ENCODE measurements at places on chromosomes 2 and 18. TPM values are rescaled to one million over a fixed set of nuclear protein-coding genes. Genes with fewer than 3 reads are reported as not detected.

The OR6B2 gene
- total RNA-seq = not detected

The PIGN gene
- total RNA-seq = 53.6 TPM

The FOSL2 gene
- 44.5 TPM for total RNA-seq

The PRKAG3 gene
- not detected for total RNA-seq

The FASTKD2 gene
- total RNA-seq = 23.7 TPM

The SOCS6 gene
- 2.8 TPM for total RNA-seq

The SEC11C gene
- 79.4 TPM for total RNA-seq

The TFCP2L1 gene
- total RNA-seq = 0.33 TPM

The ADI1 gene
- total RNA-seq = 23.6 TPM

The ICOS gene
- 93.6 TPM for total RNA-seq

The DIS3L2 gene
- total RNA-seq = 38.8 TPM

The DUSP2 gene
- 30.9 TPM for total RNA-seq

The IFIH1 gene
- 26.7 TPM for total RNA-seq

The KIF5C gene
- total RNA-seq = 2.6 TPM

DNA sequence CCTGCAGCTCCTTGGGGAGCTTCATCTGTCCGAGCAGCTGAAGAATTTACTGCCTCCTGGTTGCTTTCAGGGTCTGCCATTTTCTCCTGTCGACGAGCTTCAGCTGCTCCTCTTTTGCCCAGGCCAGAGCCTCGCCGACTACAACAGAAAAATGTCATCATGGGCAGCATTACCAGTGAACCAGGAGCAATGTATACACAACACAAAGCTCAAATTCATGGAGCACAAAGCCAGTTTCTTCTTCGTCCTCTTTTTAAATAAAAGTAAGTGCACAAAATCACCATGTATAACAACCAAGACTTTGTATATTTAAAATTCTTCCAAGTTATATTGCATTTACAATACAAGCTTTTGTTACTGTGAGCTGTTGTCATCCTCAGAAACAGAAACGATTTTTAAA is 85.0 kb downstream of the TRIP12 start:
- no peak for DNase-seq

DNA sequence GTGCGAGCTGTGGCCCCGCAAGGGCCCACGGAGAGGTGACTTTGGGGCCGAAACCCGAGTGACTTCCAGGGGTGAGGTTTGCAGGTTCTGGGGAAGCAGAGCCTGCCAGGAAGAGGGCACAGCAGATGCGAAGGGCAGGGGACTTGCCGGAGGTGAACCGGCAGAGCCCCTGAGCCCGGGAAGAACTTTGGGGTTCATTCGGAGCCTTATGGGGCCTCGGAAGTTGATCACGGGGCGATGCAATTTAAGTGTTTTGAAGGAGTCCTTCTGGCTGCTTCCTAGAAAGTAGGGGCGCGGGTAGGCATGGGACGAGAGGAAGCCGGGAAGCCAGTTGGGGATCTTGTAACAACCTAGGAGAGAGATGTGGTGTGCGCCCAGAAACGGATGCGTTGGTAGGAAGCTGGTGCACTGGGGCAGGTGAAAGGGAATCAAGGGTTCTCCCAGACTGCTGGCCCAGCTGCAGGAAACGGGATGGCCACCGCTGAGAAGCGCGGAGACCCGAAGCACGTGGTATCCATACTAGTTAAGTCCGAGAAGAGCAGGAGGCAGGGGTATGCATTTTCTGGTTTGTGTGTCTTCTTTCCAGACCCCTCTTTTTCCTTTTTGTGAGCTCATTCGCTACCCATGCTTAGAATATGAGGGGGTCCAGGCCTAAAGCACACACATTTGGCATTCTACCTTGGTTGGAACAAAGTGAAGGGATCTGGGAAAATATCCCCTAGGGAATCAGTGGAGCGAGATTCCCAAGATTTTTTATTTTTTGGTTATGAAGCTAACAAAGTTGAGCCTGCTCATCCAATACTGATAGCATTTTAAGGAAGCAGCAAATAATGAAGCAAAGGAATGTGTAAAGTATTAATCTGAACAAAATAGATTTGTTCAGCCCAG is 758 bp downstream of the SCLY start:
- DNase-seq = no peak

DNA sequence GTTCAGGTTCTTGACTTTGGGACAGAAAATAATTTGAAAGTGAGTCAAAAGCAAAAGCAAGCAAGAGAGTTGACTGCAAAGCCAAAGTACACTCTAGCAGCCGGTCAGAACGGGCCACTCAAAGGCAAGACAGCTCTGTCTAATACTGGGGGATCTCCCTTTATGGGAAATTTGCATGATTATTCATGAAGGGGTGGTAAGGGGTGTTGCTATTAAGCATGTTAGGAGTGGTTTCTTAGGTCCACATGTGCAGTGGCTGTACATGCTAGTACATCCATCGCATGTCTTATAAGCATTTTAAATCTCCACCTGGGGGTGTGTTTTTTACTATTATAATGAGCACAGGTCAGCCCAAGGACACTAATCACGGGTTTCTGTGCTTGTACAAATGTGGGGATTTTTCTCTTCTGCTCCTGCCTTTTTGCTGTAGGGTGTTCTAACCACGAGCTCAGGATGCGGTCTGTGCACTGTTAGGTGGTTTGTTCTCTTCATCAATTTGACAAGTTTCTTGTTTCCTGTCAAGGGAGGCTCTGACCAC is 60.2 kb upstream of the SPP2 start:
- DNase-seq = peak; percentile 80

GRCh38 chr18:35716169-35716831 is 134.8 kb downstream of the GALNT1 start:
- no peak for DNase-seq

DNA sequence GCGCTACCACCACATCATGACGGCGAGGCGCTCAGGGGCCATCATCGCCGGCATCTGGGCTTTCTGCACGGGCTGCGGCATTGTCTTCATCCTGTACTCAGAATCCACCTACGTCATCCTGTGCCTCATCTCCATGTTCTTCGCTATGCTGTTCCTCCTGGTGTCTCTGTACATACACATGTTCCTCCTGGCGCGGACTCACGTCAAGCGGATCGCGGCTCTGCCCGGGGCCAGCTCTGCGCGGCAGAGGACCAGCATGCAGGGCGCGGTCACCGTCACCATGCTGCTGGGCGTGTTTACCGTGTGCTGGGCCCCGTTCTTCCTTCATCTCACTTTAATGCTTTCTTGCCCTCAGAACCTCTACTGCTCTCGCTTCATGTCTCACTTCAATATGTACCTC is 2.3 kb downstream of the MC5R start:
- no peak for DNase-seq

- DNase-seq = no peak
These were observed 67.1 kb downstream of the RTP5 start for GRCh38 chr2:241936457-241937133.

DNA sequence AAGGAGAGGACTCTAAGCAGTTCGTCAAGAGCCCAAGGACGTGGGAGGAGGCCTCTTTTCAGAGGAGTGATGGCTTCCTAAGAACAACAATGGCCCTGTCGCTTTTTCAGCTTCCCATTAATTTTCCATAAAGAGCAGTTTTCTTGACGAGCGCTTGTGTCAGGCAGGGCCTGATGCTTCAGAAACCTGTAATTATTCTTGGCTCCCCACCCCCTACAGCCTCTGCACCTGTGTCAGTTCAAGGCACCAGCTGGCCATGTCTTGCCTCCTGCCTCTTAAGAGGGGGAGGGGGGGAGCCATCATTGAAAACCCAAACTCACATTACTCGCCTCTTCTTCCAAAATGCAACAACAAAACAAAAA is 32.3 kb downstream of the KLF7 start:
- DNase-seq = no peak

DNA sequence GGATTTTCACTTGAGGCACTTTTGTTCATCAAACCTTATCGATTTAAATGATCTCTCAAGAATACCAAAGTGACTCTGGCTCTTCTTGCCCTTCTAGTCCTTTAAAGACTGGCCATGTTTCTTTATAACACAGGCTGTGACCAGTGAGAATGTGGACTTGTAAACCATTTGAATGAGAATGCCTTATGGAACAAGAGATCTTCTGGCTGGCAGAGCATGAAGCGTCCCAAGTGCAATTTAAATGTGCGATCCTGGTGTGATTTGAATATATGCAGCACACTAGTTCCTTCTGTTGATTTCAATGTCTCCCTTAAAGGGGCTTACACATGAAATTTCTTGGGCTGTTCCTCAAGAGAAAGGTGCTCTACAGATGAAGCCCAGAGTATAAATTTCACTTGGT is 262.4 kb upstream of the CCDC68 start:
- no peak for DNase-seq

GRCh38 chr2:29001806-29002205 is 20.7 kb downstream of the TOGARAM2 start:
- DNase-seq = no peak

GRCh38 chr2:88036606-88037005 is 19.0 kb downstream of the KRCC1 start:
- no peak for DNase-seq

DNA sequence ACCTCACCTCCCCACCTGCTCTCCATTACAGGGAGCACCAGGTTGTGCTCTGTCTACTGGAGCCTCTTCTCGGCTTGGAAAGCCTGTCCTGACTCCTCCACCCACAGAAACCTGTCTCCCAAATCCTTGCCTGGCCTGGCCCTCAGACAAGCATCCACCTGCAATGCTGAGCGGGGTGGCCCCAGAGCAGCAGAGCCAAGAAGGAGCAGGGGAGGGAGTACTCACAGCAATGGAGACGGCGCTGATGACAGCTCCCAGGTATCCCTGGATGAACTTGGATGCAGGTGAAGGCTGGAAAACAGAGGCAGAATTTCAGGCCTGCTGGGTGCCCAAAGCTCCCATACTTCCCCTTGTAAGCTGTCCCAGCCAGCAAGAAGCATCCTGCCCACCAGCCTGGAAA is 72.8 kb downstream of the SFXN5 start:
- DNase-seq = no peak

DNA sequence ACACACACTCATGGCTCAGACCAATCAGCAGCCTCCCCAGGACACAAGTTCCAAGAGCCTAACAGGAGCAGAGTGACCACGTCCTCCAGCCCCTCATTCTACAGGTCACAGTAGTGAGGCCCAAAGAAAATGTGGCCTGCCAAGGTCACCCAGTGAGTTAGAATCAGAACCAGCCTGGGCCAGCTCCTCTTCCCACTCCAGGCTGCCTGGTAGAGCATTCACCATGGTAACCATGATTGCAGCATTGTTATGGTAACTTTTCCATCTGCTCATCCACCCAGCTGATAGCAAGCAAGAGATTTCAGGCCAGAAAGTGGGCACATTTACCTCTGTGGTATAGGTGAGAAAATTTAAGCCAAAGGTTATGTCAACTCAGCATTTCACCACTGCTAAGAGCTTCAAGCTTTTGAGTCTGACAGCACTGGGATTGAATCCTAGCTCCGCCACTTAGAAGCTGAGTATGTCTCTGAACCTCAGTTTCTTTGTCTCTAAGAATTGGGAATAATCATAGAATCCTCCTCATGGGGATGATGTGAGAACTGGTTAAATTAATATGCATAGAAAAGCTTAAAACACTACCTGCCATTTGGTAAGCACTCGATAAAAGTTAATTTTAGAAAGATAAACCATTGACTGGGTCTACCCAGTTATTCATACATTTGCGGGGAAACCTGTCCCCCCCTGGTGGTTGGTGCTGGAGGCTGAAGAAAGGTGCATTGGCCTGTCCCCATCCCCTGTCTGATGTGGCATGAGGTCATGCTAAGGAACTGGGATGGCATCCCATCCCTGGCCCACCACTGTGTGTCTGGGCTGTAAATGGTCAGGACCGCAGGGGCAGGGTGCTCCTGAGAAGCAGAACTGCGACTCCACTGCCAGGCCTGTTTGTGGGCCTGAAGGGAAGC is 181.5 kb downstream of the KLHL29 start:
- DNase-seq = no peak

- DNase-seq = no peak
These were observed 90.8 kb downstream of the CCBE1 start for GRCh38 chr18:59606193-59607077.

GRCh38 chr18:32595832-32596231 is 125.2 kb upstream of the GAREM1 start:
- no peak for DNase-seq

DNA sequence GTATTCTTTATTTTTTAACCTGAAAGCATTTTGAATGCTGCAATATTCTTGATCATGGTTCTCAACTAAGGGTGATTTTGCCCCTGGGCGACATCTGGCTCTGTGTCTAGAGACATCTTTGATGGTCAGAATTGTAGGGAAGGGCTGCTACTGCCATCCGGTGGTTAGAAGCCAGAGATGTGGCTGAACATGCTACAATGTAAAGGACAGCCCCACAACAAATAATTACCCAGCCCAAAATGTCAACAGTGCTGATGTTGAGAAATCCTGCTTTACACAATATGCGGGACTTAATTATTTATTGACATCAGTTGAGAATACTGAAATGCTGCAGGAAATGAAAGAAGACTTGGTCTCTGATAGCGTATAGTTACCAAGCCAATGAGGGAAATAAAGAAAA is 37.5 kb upstream of the SERPINB2 start:
- no peak for DNase-seq

DNA sequence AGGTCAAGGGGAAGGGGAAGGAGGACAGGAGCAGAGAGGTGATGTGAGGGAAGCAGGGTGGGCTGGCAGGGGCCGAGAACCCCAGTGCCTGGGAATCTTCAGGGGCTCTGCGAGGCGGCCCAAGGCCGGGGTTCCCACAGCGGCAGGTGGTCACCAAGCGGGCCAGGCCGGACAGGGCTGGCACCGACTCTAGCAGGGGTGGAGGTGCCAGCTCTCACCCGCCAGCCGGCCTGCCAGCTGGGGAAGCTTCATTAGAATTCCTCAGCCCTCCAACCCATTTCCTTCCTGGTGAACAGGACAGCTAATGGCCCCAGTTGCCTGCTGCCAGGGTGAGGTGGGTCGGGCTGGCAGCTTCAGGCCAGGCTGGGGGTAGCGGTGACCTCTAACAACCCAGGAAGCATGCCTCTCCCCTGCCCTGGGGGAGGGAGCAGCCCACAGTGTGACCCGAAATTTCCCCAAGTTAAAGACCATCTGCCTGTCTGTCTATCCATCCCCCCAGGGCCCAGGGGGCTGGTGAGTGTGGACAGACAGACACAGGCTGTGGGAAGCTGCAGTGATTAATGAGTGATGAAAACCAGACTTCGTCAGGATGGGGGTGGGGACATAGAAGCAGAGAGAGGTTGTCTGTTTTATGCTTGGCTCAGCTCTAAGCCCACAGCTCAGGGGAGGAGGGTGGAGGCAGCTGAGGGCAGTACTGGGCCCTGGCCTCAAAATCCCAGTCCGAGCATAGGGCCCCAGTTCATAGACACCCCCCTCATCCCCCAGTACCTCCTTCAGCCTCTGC is 144.1 kb downstream of the ZFP36L2 start:
- DNase-seq = no peak

GRCh38 chr2:202842690-202843089 is 28.9 kb downstream of the ICA1L start:
- DNase-seq = no peak

DNA sequence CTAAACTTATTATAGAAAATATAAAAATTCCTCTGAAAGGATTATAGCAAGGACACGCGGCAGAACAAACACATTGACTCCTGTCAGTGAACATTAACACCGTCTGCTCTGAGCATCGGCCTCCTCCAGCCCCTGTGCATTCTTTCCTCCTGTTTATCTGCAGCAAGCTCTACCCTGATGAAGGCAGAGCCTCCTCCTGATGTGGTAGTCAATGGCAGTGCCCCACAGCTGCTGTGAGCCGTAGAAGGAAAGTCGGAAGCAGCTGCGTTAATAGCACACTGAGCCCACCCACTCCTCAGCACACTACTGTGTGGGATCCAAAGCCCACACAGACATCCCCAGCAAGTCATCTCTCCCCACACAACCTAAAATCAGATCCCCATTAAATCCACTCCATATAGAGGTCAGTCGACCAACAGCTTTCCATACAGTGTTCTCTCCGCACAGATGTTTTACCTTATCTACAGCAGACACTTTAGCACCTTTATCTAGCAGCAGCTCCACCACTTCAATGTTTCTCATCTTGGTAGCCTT is 41.0 kb downstream of the KIDINS220 start:
- DNase-seq = no peak

- no peak for DNase-seq
These were observed 736.1 kb downstream of the GALR1 start for GRCh38 chr18:77985526-77986281.
